CMK (cell line): ENCODE measurements at places on chromosomes 4 and X.

GRCh38 chrX:39955625-39956024 lies 142.1 kb downstream of the BCOR start:
- DNase-seq = no peak

DNA sequence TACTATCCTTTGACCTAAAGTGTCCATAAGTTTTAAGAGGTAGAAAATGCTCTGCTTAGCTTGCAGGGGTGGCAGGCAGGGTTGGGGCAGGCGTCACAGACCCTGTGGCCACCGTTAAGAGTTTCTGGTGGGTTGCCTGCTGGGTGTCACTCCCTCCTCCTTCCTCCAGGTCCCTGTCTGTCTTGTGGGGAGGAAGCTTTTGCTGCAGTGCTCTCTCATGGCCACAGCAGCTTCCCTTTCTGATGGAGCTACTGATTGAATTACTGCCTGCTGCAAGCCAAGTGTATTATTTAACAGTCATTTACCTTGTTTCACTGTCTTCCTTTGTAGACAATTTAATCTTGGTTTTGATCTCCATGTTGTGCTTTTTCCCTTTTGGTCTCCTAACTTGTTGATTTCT lies 384.6 kb downstream of the IDS start:
- DNase-seq = peak; percentile 8

GRCh38 chr4:122050841-122051240 lies 99.0 kb upstream of the TRPC3 start:
- no peak for DNase-seq

GRCh38 chr4:147328756-147329446 lies 152.0 kb upstream of the EDNRA start:
- no peak for DNase-seq

GRCh38 chr4:163132469-163133218 lies 34.0 kb downstream of the NAF1 start:
- no peak for DNase-seq

DNA sequence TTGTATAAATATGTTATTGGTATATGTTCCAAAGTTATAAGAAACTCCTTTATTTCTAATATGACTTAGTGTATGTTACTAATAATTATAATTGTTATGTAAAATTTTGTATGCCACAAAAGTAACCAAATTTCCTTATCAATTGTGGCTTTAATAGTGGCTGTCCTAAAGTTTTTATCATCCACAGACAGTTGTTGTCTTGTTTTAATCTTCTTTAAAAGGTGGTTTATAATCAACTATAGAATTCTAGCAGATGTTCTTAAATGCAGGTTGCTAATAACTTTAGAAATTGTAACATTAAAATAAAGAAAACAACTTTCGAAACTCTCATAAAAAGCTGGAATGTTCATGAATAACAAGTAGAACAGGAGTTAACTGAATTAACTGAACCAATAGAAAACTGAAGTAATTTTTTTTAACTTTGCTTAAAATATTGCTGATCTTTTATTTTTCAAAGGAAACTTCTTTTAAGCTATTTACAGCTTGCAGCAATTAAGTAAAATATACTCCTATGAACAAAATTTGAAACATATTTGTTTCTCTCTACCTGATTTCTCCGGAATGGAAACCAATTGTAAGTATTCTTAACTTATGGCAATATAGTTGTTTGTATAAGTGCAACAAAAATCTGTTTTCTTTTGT lies 24.3 kb downstream of the HSD17B11 start:
- no peak for DNase-seq

GRCh38 chr4:183349673-183350072 lies 27.4 kb upstream of the CLDN24 start:
- no peak for DNase-seq

DNA sequence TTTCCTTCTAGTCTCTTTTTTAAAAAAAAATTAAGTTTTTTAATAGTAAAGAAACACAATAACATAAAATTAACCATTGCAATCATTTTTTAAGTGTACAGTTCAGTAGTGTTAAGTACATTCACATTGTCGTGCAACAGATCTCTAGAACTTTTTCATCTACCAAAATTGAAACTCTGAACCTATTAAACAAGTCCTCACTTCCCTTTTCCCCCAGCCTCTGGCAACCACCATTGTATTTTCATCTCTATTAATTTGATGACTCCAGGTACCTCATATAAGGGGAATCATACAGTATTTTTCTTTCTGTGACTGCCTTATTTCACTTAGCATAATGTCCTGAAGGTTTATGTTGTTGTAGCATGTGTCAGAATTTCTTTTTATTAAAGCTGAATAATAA lies 31.8 kb downstream of the MSL3 start:
- no peak for DNase-seq

GRCh38 chrX:17537723-17538243 lies 162.8 kb downstream of the NHS start:
- no peak for DNase-seq

DNA sequence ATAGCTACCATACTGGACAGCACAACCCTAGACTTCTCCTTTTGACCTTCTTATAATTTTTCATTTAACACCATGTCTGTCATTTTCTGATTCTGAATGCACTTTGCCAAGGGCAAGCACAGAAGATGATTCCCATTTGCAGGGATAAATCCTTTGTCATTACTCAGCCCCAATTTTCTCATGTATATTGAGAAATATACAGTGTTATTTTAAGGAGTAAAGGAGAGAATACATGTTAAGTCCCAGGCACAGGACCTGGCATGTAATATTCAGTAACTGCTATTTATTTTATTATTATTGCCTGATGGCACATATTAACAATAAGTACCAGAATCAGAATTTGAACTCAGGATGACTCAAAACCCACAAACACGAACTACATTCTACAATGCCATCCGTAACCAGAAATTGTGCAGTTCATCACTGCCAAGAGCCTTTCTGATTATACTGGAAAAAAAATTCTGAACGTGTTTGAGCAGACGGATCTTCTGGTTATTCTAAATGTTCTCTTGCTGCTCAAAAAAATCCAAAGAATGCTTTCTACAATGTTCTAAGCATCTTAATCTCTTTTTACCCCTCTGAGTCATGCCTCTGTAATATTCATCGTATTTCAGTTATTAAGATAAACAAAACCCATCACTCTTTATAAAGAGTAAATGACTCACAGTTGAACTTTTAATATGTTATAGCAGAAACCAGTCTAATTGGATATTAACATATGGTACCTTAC lies 170.0 kb downstream of the MID1 start:
- DNase-seq = no peak

- DNase-seq = no peak
These were observed 42.5 kb downstream of the LAMP2 start for GRCh38 chrX:120426599-120426998.

DNA sequence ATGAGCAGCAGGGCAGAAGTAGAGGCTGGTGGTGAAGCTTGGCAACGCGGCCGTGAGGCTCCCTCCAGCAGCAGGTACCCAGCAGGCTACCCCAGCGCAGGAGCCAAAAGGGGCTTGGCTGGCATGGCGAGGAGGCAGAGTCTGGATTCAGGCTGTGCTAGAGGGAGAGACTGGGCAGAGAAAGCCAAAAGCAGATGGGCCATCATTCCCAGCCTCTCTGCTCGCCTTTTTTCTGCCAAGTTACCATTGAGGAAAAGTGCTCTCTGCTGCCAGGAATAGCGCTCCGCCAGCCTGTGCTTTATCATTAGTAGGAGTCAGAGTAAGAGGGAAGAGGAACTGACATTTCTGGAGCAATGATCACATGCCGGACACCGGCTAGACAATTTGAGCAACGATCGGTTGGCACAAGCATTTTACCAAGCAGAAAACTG lies 28.7 kb upstream of the MAP3K15 start:
- no peak for DNase-seq

- no peak for DNase-seq
These were observed 69.5 kb upstream of the ANK2 start for GRCh38 chr4:112979881-112980421.

- peak; percentile 70 for DNase-seq
These were observed 353.1 kb upstream of the BOD1L1 start for GRCh38 chr4:13980317-13981310.

DNA sequence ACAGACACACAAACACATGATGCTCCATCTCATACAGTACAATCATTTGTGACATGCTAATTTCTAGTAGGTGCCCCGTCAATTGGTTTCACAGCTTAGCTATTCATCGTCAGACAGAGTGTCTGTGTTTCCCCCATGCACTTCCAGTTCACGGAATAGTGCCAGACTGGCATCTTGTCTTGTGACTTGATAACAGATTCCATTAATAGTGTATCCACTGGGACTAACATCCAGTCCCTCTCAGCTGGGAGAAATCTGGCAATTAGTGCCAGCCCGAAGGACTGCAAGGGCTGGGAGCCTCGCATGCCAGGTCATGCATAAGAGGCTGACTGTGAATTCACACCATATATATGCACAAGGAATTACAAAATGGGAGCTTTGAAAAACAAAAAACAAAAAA lies 20.2 kb upstream of the GATB start:
- DNase-seq = no peak

DNA sequence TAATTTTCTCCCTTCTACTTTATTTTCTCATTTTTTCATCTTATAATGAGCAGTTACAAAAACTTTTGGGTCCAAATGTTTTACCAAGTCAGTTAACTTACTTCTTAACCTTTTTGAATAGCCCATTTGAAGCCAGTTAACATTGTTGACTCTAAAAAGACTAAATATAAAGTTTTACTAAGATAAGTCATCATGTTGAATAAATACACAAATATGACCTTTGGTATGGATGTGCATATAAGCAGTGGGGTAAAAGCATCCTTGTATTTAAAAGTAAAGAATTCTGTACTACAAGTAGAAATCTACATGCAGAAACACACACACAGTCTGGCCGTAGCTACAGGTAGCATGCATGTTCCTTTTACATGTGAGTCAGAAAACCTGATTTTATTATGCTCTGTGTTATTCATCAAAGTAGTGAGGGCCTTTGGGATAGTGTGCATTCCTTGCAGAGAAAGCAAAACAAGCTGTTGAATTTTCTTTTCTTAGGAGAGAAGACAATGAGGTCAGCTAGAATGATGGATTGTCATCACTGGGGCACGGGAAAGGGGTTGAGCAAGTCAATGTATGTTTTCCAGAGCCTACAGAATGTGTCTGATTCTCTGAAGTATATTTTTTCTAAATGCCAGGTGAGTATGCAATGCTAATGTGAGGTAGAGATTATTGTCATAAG lies 533.2 kb upstream of the AGA start:
- DNase-seq = no peak

DNA sequence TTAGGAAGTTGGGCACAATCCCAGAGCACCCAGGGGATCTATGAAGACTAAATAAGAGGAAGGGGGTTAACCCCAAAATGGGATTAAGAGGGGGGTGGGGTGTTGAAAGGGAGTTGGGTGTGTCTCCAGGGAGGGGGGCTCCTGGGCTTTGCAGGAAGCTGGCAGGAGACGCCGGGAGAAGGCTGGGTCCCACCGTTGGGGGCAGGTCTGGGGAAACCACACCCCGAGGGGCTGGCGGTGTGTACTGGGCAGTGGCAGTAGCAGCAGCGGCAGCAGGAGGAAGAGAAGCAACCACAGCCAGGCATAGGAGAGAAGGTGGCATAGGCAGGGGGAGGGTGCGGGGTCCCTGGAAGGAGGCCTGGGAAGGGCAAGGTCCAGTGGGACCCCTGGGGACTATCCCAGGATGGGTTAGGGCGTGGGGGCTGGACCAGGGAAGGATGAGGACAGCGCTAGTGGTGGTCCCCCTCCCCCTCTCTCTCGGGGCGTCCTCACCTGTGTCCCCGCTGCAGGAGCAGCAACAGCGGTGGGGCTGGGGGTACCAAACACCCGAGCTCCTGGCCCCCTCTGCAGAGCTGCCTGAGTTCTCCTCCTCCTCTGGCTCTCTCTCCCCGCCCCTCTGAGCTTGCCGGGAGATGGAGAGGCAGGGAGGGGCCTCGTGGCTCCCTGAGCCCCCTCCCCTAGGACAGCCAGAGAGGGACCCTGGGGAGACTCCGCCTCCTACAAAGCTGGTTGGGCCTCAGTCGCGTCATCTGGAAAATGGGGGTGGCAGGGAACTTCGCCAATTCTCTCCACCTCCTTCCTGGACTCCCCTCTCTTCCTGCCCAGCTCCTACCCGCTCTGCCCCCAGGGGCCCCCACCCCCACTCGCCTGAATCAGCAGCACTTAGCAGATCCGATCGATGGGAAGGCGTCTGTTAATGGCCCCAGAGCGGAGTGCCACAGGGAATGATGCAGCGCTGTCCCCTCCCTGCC lies at the start of gene KCND1:
TSS of gene KCND1 (minus strand) at position 596 of the 971 bp plus-strand sequence. CDS start 1,573 bp downstream, outside the sequence.
- no peak for DNase-seq

DNA sequence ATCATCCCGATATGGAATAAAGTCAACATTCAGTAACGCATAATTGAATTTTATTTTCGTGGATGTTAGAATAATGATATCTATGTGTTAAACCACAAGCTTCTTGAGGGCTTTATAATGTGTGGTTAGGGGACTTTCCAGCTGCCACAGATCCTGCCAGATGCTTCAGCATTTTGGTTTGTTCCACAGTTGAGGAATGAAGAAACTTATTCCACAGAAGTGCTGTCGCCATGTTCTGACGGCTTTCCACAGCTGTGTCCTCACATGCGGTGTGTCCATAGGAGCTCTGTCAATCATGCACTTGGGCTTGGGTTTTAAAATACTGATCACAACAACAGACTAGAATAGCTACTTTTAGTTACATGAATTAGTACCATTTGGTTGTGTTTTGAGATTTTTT lies 411.9 kb downstream of the TRIML1 start:
- no peak for DNase-seq

GRCh38 chr4:43277003-43277402 lies 384.5 kb downstream of the GRXCR1 start:
- no peak for DNase-seq

DNA sequence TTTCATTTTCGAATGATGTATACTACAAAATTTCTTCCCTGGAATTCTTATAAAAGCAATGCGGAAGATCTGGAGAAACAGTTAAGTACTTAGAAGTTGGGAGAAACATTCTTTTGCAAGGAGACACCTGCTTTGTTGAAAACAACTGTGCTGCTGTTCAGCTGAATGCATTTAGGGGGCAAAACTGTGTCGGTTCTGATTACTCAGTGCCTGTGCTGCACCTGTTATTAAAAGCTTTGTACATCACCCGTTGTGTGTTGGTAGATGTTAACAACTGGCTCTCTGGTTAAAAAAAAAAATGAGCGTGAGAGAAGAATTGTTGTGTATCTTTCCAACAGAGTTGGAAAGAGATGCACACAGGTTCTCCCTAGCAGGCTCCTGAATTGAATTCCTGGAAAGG lies 184.1 kb upstream of the HHIP start:
- DNase-seq = no peak

DNA sequence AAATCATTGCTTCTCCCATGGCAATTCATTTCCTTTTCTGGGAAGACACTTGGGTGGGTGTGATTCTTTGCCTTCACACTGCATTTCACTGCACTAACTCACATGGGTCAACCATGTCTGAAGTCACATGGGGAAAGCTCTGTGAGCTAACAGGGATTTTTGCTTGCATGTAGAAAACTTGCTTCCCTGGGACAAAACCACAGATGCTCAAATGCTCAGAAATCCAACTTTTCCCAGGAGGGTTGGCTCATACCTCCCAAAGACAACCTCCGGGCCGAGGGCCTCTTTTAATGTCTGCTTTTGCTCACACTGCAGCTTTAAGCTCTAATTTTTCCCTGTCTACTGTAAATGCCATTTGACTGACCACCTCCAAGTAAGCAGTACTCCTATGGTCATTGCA lies 1695.2 kb downstream of the STIM2 start:
- DNase-seq = no peak
